ENCODE measurements at places on chromosomes 12 and 14.

GRCh38 chr12:57320639-57321038 lies 69.7 kb upstream of the STAC3 start:
- DNase-seq: no peak

- no peak for DNase-seq
Measured at GRCh38 chr12:99906786-99907579, 77.8 kb downstream of the ANKS1B start.

DNA sequence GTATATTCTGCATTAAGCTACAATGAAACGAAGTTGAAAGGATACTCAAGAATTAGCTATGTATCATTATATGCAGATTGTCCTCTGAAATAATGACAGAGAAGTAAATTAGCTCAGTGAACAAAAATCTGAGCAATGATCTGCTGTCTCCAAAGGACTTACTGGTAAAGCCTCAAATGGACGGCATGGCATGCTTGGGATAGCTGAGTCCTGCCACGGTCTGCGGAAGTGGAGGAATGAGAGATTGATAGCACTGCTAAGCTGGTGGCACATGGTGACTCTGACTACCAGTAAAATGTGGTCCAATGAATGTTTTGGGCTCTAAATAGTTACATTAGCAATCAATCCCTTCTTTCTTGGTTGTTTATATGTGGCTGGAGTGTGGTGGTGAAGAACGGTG lies 3.7 kb upstream of the DENND5B start:
- no peak for DNase-seq

DNA sequence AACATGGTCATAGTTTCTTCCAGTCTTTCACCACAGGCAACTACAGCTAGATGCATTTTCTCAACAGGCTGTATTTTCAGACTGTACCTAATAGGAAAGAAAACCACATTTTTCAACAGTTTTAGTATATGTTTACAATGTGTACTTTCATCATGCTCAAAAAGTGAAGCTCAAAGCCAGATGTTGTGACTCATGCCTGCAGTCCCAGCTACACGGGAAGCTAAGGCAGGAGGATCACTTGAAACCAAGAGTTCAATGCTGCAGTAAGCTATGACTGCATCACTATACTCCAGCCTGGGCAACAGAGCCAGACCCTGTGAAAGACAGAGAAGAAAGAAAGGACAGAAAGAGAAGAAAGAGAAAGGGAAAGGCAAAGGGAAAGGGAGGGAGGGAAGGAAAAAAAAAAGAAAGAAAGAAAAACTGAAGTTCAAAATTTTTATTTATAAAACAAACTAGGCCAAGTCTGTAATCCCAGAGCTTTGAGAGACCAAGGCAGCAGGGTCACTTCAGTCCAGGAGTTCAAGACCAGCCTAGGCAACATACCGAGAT lies 25.5 kb downstream of the GXYLT1 start:
- DNase-seq: no peak

DNA sequence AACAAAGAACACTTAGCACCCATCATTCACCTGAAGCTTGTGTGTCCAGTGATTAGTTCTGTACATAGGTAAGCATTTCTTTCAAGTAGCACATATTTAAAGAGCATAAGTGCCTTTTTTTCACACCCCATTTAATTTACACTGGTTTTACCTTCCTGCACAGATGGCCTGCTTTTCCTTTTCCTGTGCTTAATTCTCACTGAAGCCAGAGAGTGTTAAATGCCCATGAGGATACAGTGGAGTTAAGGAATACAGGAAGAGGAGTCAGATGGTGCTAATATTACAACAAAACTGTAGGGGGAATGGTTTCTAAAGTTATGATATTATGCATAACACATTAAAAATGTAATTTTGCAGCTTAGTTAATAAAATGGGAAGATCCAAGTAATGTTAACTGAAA lies 31.0 kb upstream of the SLC38A1 start:
- DNase-seq: no peak

DNA sequence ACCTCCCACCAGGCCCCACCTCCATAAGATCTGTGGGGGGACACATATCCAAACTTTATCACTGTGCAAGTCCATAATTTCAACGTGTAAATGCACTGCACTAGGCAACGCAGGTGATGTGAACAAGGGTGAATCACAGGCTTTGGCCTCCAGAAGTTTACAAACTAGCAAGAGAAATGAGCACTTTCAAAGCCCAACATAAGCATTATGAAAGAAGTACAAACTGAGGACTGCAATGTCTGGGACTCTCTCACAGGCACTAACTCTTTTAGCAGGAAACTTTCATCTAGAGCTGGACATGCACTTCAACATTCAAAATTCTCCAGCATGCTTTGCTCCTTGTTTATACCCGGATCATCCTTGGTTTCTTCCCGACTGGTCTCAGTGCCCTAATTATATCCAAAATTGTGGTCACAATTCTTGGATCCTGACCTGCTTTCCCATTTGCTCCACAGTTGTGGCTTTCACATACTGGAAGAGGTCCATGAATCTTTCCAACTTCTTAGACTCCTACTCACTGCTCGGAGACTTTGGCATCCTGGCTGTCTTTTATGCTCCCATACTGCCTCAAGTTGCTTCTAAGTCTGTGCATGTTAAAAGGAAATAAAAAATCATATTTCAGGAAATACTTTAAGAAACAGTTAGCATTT lies 44.9 kb upstream of the STRAP start:
- DNase-seq: no peak

DNA sequence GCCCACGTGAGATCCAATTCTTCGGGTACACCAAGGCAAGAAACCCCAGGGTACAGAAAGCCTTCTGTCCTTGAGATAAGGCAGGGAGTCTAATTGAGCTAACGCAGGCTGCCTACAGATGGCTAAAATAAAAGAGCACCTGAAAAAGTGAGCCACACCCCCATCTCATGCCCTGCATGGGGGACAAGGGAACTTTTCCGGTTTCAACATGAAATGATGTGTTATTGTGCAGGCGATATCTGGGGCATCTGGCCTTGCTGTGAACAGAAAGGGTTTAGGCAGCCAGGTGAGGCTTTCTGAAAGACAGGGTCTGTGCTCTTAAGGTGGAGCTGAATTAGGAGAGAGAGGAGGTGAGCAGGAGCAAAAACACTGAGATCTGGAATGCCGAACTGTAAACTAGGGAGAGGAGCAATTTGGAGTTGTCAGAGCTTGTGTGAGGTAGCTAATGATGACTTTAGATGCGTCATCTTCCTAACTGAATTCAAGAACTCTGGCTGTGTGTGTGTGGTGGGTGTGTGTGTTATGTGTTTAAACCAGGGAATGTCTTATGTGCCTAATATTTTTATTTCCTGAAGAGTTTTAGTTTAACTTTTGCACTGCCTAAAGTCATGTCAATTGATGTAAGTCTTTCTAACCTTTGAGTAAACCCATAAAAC lies 20.1 kb upstream of the LDHB start:
- DNase-seq: no peak

DNA sequence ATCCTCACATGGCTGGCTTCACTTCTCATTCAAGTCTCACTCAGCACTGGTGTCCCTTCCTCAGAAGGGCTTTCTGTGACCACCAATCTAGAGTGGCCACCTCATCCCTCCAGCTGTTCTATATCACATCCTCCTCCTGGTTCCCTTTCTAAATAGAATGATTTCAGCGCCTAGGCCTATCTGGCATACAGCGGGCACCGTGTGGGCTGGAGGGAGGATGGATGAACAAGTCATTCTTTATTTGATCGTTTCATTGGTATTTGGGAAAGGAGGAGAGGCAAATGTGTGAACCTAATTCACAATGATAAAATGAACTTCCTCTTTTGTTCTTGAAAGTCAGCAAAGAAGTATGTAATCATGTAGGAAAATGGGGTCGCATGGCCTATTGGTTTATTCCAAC lies 394.2 kb downstream of the DPF3 start:
- DNase-seq: no peak

- no peak for DNase-seq
Measured at GRCh38 chr12:27382924-27383323, 50.3 kb downstream of the BMAL2 start.

DNA sequence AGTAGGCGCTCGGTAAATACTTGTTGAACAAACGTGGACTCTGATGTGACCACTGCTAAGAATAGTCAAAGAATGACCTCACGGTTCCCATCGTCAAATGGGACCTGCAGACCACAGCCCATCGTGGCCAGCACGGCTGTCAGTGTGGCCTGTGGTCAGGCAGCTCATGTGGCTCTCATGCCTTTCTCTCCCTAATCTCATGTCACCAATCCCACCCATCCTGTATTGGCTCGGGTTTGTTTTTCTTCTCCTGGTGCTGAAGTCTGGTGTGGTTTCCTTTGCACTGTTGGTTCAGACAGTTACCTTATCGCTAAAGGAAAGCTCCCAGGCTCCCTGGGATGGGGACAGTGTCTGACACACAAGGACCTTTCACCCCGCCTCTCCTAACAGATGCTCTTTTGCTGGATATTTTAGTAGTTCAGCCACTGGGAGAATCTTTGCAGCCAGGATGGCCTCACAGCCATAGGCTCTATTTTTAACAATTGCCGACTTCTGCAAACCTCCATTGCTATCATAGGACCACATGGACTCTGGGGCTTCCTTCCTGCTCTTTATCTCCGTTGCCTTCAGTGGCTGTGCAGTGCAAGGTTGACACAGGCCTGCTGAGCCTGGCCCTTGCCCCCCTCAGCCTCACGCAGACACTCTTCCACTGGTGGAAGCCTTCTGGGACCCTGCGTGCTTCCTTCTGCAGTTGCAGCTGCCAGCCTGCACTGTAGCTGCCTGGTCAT lies 293.1 kb upstream of the FKBP4 start:
- DNase-seq: peak; percentile 4

GRCh38 chr12:12079291-12079690 lies 8.6 kb downstream of the BCL2L14 start:
- no peak for DNase-seq

- no peak for DNase-seq
Measured at GRCh38 chr14:69281450-69282169, 21.7 kb downstream of the GALNT16 start.

DNA sequence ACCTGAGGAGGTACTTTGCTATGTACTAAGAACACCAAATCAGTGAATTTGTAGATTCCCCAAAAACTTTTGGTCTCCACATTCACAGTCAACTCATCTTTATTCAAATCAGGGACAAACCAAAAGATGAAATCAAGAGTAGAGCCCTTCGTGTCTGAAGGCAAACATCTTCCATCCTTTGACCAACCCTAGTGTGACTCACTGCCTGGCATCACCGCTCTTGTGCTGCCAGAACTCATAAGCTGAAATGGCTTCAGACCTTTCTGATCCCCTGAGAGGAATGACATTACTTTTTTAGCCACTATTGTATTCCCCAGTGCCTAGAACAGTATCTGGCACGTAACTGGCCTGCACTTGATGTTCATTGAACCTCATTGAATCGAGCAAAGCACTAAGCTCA lies 50.1 kb downstream of the GOLGA5 start:
- no peak for DNase-seq

GRCh38 chr14:34723867-34724266 lies 9.5 kb upstream of the CFL2 start:
- DNase-seq: no peak

GRCh38 chr12:15597125-15597830 lies 191.9 kb downstream of the EPS8 start:
- DNase-seq: no peak

GRCh38 chr14:20755037-20755436 lies 9.3 kb downstream of the EDDM3A start:
- no peak for DNase-seq

- DNase-seq: no peak
Measured at GRCh38 chr14:54023027-54023426, 66.4 kb upstream of the BMP4 start.

DNA sequence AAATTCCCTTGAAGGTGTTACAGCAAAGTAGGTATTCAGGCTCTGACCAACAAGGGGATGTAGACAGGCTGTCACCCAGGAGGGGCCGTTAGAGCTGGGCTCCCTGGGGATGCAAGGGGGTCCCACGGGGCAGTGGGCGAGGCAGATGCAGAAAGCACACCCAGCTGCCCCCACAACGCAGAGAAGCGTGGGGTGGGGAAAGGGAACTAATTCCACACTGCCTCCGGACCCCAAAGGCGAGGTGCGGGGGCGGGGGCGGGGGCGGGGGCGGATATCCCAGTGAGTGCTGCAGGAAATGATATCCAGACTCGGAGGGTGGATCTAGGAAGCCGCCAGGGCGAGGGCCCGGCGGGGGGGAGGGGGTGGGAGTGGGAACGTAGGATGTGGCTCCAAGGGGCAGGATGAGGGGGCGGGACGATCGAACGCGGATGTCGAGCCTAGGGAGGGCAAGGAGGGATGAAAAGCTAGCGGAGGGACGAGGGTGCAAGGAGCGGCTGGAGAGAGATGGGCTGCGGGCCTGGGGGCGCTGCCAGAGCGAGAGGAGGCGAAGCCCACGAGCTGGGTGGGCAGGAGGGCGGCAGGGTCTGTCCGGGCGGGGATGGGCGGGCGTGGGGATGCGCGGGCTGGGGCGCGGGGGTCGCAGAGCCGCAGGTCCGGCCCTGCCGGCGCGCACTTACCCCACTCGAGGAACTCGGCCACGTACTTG lies 874 bp downstream of the CDC42BPB start:
- no peak for DNase-seq

DNA sequence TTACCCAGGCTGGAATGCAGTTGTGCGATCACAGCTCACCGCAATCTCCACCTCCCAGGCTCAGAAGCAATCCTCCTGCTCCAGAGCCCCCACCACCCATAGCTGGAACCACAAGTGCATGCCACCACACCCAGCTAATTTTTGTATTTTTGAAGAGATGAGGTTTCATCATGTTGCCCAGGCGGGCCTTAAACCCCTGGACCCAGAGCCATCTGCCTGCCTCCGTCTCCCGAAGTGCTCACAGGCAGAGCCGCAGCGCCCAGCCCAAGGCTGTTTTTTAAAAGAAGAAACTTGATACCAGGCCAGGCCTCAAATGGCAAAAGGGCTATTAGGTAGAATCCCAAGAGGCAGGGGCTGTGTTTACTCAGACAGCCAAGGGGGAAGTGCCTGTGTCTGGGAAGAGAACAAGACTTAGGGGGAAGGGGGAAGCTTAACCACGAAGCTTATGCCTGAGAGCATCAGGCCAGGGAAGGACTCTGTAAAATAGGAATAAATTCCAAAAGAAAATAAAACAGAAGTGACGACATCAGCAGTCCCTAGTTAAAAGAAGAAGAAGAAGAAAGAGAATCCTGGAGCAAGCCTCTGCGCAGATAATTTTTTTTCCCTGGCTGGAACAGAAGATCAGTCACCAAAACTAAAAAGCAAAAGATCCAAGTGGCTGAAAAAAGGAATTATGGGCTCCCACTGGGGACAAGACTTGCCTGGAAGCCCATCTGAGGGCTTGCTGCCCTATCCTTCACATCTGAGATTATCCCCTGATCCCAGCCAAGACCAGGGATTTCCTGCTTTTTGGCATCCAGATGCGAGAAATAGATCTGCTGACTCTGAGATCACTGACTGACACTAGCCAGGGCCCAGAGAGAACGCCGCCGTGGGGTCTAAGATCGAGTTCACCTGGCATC lies 170.5 kb downstream of the NDUFA12 start:
- no peak for DNase-seq

DNA sequence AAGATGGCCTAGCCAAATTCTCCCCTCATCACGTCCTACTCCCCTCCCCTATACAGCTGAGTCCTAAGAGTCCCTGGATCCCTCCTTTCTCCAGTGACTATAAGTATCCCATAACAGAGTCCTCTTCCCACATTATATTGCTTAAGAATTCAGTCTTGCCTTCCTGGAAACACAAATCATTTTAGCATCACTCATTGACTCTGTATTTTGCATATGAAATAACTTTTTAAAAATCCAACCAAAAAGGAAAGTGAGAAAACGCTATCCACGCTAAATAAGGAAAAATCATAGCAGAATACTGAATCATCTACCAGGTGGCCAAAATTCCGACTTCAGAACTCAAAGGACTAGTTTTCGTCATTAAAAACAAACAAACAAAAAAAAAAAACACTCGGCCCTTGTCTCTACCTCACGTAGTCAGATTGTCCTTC lies 130.2 kb downstream of the GCH1 start:
- no peak for DNase-seq

GRCh38 chr12:128798571-128799341 lies 25.0 kb downstream of the SLC15A4 start:
- no peak for DNase-seq

All from caudate nucleus (tissue), 63 donors.